ENCODE measurements at places on chromosomes 6 and 20. TPM values are rescaled to one million over a fixed set of nuclear protein-coding genes. Genes with fewer than 3 reads are reported as not detected.

DNA sequence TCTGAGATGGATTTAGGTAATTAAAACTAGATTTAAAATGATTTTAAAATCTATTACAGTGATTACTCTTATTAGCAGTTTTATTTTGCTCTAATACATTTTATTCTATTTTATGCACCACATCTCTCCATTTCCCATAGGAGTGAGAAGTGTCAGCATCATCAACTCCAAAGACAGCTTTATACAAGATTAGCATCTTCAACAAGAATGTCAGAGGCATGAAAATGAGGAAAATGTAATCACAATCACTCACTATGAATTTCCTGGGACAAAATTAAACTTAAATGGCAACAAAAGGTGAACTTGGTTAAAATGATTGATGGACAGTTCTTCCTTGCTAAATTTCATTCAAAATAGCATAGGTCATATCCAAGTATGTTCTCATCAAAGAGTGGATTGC, 19.8 kb downstream of the HDGFL1 start:
- no peak for DNase-seq

ARMH2 gene
- total RNA-seq, result not detected

DNA sequence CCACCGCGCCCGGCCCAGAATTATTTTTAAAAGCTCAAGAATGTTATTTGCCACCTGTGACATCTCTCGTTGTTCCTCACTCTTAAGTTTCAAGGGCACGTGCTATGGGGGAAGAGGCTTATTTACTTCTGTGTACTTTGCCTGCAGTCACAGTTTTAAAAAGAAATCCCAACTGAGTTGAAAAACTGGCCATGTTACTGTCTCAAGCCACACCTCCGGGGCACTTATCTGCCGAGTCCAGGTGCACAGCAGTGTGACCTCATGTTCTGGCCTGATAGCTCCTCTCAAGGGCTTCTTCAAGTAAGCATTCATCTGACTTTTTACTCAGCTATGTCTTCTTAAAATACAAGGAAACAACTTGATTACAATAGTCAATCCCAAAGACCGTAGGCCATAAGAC, 34.5 kb downstream of the SHLD1 start:
- DNase-seq, result no peak

GRCh38 chr6:106927531-106928398, 46.8 kb downstream of the CD24 start:
- DNase-seq, result no peak

- no peak for DNase-seq
These were observed 143.9 kb downstream of the ANKRD60 start for GRCh38 chr20:58084566-58084965.

- DNase-seq, result no peak
These were observed 517.6 kb downstream of the CD83 start for GRCh38 chr6:14635195-14635594.

TAGAP gene
- total RNA-seq, result 1.6 TPM

DNA sequence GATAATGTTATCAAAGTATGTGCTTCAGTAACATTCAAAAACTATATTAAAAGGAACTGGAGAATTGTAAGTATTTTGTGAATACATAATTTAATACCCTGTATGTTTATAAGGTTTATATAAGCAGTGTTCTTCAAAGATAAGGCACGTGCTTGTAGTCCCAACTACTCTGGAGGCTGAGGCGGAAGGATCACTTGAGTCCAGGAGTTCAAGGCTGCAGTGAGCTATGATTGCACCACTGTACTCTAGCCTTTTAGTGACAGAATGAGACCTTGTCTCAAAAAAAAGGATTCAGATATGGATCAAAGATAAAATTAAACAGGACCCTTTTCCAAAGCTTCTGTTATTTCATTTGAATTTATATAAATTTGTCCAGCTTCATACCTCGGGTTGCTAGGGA, 17.2 kb downstream of the CSE1L start:
- DNase-seq, result no peak

DOK5 gene
- not detected for total RNA-seq

- no peak for DNase-seq
These were observed 203.7 kb upstream of the RSPO3 start for GRCh38 chr6:126914801-126915200.

- no peak for DNase-seq
These were observed 208.1 kb downstream of the SOX4 start for GRCh38 chr6:21801446-21802174.

CCND3 gene
- total RNA-seq, result 214 TPM

FGD2 gene
- 13.6 TPM for total RNA-seq

SLC18B1 gene
- total RNA-seq, result 8.4 TPM

ACSS1 gene
- total RNA-seq, result 49.2 TPM

DNA sequence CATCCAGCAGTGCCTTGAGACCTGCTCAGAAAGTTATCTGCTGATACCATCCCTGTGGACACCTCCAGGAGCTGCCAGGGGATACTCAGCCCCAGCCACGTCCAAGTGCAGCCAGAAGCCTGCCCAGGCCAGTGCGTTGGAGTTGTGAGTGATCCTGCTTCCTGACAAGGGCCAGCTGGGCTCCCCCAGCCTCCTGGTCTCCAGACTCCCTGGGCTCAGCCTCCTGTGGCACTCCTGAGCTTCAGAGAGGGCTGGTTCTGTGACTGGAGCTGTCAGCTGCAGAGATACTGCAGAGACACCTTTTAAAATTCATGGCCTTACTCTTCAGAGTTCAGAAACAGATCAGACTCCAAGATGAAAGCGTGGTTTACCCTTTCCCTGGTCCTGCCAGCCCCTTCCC, 515.9 kb downstream of the CD83 start:
- no peak for DNase-seq
